ENCODE measurements at places on chromosomes 6 and 20. TPM values are rescaled to one million over a fixed set of nuclear protein-coding genes. Genes with fewer than 3 reads are reported as not detected.

MARCKS gene
- total RNA-seq = 85.5 TPM

SLC17A1 gene
- total RNA-seq = not detected

DHX16 gene
- 22.0 TPM for total RNA-seq

NKAPL gene
- total RNA-seq = 0.55 TPM

CST4 gene
- not detected for total RNA-seq

ARG1 gene
- not detected for total RNA-seq

RBM24 gene
- 0.58 TPM for total RNA-seq

ZSWIM3 gene
- 0.87 TPM for total RNA-seq

SNX5 gene
- 47.3 TPM for total RNA-seq

FERMT1 gene
- 11.9 TPM for total RNA-seq

GRCh38 chr6:18021166-18021850, 33.9 kb upstream of the KIF13A start:
- H3K27ac ChIP-seq = no peak overlapping the region
- H3K27me3 ChIP-seq = no peaks in the 10 kb centered on the region
- H3K4me3 ChIP-seq = no peak overlapping the region
- H3K36me3 ChIP-seq = no peaks in the 10 kb centered on the region
- no peak for DNase-seq

- no peaks in the 10 kb centered on the region for H3K36me3 ChIP-seq
- H3K4me3 ChIP-seq = no peak overlapping the region
- H3K27ac ChIP-seq = no peak overlapping the region
- DNase-seq = no peak
Measured at GRCh38 chr20:21623074-21623780, 82.2 kb upstream of the PAX1 start.

GRCh38 chr6:75842732-75843131, 93.7 kb downstream of the MYO6 start:
- H3K27me3 ChIP-seq = no peaks in the 10 kb centered on the region
- no peak for DNase-seq
- no peak overlapping the region for H3K4me3 ChIP-seq
- no peak overlapping the region for H3K27ac ChIP-seq

DNA sequence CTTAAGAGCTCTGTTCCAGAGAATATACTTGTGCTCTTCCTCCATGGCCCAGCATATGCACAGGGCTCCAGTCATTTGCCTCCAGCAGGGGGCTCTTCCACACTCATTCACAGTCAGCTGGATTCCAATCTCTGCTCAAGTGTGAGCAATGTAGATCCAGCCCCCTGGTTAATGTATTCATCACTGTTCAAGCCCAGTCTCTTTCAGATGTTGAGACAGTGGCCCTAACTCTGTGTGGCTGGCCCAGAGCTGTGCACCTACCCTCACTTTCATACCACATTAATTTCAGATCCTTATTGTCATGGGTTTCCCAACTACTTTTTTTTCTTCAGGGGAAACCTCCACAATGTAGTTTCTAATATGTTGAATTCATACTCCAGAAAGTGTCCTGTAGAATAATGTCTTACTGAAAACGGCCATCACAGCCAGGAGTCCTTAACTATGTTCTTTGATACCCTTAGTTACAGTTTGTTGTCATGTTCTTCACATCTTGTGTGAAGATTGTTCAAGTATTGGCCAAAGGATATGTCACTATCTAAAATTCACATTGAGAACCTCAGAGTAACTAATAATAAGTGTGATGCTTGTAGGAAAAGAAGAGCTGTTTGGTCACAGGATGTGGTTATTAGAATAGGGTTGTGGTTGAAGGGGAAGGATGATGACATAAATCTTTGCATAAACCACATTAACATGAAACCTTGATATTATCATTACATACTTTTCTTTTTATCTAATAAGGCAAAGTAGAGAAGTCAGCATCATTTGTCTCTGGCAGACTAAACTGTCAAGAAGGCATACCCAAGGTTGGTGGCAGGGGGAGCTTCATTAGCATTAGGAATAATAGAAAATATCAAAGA, 14.4 kb upstream of the HLA-DQA1 start:
- no peak overlapping the region for H3K4me3 ChIP-seq
- H3K36me3 ChIP-seq = no peaks in the 10 kb centered on the region
- H3K4me1 ChIP-seq = no peaks in the 10 kb centered on the region
- DNase-seq = peak; percentile 56
- H3K27me3 ChIP-seq = no peaks in the 10 kb centered on the region

DNA sequence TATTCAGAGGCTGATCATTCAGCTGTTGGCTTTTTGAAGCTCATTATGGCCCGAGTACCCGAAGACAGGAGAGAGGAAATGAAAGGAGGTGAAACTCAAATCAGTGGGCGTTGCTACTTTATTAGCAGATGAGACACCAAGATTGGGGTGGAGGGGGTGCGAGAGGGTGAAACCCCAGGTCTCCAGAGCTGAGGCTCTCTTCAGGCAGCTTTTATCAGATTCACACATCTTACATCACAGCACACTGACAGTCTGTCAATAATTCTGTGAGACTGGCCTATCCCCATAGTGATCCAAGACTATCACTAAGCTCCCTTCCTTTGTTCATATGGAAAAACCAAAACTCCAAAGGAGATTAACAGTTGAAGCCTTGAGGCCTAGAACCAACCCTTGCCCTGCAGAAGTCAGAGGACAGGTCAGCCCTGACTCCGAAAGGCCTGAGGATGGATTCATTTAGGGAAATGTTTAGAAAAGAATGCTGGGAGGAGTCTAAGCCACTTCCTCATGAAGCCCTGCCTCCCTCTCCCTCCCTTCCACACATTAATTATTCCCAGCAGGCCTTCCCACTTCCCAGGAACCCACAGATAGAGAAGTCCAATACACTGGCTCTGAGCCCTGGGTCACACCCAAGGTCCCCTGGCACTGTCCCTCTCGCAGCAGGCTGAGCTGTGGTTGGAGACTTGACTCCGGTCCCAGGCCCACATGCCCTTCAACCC, 23.2 kb downstream of the TRERF1 start:
- H3K4me3 ChIP-seq = no peak overlapping the region
- no peaks in the 10 kb centered on the region for H3K36me3 ChIP-seq
- no peaks in the 10 kb centered on the region for H3K27me3 ChIP-seq

GRCh38 chr6:156336089-156336488, 441.1 kb upstream of the ARID1B start:
- no peaks in the 10 kb centered on the region for H3K36me3 ChIP-seq
- no peaks in the 10 kb centered on the region for H3K27me3 ChIP-seq

DNA sequence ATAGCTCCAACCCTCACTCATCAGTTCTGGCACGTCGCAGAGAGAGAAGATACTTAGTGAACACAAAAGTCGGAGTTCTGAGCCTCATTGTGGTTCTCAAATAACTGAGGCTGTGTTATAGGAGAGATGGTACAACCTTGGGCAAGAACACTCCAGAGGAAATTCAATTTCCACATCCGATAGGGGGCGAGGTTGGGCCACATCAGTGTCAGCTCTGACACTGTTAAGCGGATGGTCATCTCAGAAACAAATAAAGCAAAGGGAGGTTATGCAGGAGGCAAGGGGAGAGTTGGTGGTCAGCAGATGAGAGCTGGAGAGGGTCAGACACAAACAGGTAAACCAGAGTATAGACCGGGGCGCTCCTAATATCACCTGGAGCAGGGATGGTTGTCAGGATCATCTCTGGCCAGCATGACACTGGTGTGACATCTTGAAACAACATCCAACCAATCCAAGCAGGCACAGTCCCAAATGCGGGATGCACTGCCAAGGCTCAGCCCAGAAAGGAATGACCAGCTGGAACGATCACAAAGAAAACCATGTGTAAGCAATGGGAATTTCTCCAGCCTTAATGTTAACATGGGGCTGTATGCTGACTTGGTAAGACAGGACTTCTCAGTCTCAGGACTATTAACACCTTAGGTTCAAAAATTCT, 331.8 kb downstream of the HACE1 start:
- no peaks in the 10 kb centered on the region for H3K27me3 ChIP-seq
- no peak overlapping the region for H3K27ac ChIP-seq
- H3K4me3 ChIP-seq = no peak overlapping the region

GRCh38 chr6:41306187-41306854, 19.8 kb upstream of the TREM1 start:
- DNase-seq = peak; percentile 82
- H3K27ac ChIP-seq = no peak overlapping the region
- no peaks in the 10 kb centered on the region for H3K36me3 ChIP-seq

DNA sequence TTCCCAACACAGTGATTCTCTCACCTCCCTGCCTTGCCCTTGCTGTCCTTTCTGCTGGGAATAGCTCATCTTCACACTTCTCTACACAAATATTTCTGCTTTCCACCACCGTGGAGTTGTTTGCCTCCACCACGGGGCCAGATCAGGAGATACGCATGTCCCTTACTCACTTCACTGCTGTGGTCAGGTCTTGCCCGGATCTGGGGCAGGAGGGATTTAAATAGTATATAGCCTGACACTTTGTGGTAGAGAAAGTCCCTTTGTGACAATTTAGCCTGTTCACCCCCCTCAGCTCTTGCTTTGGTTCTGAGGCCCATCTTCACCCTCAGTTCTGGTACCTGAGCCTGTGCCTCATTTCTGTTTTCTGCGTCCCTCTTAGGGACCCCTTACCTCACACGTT, 92.6 kb upstream of the PREP start:
- peaks cover 6% of the 10 kb centered on the region for H3K4me1 ChIP-seq
- H3K36me3 ChIP-seq = no peaks in the 10 kb centered on the region
- DNase-seq = no peak
- H3K27me3 ChIP-seq = no peaks in the 10 kb centered on the region
- no peak overlapping the region for H3K27ac ChIP-seq

DNA sequence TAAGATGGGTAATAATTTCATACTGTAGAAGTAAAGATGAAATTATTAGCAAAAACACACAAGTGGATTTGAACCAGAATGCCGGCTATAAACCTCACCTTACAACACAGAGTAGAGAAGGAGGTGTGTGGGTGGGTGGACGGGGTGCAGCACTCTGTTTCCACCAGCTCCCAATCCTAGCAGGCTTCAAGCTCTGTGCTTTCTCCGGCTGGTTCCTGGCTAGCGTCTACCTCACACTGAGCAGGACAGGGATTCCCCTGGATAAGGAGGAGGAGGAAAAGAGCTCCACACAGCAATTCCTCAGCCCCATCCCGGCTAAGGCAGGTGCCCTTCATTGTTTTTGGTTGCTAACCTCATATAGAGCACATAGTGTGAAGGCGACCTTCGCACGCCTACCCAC, 453.3 kb downstream of the C6orf118 start:
- no peak for DNase-seq
- no peak overlapping the region for H3K27ac ChIP-seq
- no peaks in the 10 kb centered on the region for H3K27me3 ChIP-seq
- no peaks in the 10 kb centered on the region for H3K36me3 ChIP-seq
- no peaks in the 10 kb centered on the region for H3K4me1 ChIP-seq

GRCh38 chr6:78526432-78526831, 340.9 kb upstream of the IRAK1BP1 start:
- H3K27ac ChIP-seq = no peak overlapping the region
- DNase-seq = no peak
- no peaks in the 10 kb centered on the region for H3K36me3 ChIP-seq
- H3K4me3 ChIP-seq = no peak overlapping the region
- H3K4me1 ChIP-seq = no peaks in the 10 kb centered on the region

GRCh38 chr20:11210611-11211010, 536.8 kb upstream of the JAG1 start:
- H3K27me3 ChIP-seq = no peaks in the 10 kb centered on the region
- no peak for DNase-seq
- H3K27ac ChIP-seq = no peak overlapping the region
- no peaks in the 10 kb centered on the region for H3K36me3 ChIP-seq
- H3K4me3 ChIP-seq = no peak overlapping the region

- H3K36me3 ChIP-seq = no peaks in the 10 kb centered on the region
- peaks cover 4% of the 10 kb centered on the region for H3K27me3 ChIP-seq
- H3K4me1 ChIP-seq = peaks cover 19% of the 10 kb centered on the region
- no peak overlapping the region for H3K4me3 ChIP-seq
- H3K27ac ChIP-seq = no peak overlapping the region
Measured at GRCh38 chr20:38302786-38303185, 1.2 kb upstream of the BPI start.

DNA sequence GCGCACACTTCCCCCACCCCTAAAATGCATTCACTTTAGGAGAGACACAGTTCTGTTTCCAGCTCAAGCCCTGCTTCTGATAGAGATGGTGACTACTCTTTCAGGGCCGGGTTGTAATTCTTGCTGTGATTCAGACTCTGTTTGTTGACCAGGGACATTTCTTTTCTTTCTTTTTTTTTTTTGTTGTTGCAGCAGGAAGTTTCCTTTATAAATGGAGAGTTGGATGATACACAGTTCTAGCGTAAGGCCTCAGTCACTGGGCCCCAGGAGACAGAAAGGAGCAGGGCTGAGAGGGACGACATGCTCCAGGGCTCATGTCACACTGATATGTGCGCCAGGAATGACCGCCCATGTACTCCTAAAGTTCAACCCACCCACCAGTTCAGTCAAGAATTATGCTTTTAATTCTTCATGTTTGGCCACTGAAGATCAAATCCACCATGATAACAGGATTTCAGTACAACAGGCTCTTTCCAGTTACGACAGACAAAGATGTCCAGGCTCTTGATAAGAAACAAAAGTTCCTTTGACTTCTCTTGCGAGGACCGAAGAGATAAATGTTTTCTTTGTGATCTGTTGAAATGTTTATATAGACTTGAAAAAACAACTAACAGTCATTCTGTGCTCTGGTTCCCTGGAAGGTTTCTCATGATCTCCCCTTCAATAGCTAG, 142.5 kb downstream of the CD164 start:
- DNase-seq = peak; percentile 51
- H3K36me3 ChIP-seq = no peaks in the 10 kb centered on the region
- no peaks in the 10 kb centered on the region for H3K27me3 ChIP-seq
- peaks cover 26% of the 10 kb centered on the region for H3K4me1 ChIP-seq
- H3K4me3 ChIP-seq = no peak overlapping the region

- no peak overlapping the region for H3K27ac ChIP-seq
- H3K36me3 ChIP-seq = no peaks in the 10 kb centered on the region
- no peak overlapping the region for H3K4me3 ChIP-seq
- DNase-seq = no peak
- no peaks in the 10 kb centered on the region for H3K27me3 ChIP-seq
- H3K4me1 ChIP-seq = peaks cover 24% of the 10 kb centered on the region
Measured at GRCh38 chr6:166616261-166617238, 10.5 kb downstream of the RPS6KA2 start.

DNA sequence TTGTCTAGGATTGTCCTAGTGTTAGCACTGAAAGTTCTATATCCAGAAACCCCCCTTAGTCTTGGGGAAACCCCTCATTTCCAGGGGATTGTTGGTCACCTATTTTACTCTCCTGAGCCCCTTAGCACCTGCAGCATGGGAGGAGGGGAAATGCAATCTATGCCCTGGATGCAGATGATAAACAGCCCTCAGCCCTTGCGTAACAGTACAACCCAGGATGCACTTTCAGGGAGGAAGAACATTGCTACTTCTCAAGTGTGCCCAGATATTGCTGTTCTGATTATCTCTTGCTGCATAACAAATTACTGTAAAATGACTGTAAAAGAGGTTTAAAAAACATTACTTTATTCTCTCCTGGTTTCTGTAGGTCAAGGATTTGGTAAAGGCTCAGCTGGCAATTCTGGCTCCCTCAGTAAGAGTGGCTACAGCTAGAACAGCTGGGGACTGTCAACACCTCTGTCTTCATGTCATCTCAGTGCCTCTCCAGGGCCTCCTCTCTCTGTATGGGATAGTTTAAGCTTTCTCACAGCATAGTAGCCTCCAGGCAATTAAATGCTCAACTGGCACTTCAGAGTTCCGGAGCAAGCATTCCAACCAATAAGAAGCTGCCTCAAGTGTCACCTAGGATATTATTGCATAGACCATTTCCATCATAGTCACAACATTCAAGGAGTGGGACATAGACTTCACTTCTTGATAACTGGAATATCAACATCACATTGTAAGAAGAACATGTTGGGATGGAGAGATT, 117.8 kb upstream of the FOXO3 start:
- H3K4me3 ChIP-seq = no peak overlapping the region
- H3K27me3 ChIP-seq = no peaks in the 10 kb centered on the region
- H3K4me1 ChIP-seq = no peaks in the 10 kb centered on the region
- no peaks in the 10 kb centered on the region for H3K36me3 ChIP-seq

Measured in stomach (tissue), 19 donors.